ENCODE measurements at places on chromosomes 16 and 17.
A peak's percentile ranks its signal among the peaks of the same experiment; 100 is the strongest.

DNA sequence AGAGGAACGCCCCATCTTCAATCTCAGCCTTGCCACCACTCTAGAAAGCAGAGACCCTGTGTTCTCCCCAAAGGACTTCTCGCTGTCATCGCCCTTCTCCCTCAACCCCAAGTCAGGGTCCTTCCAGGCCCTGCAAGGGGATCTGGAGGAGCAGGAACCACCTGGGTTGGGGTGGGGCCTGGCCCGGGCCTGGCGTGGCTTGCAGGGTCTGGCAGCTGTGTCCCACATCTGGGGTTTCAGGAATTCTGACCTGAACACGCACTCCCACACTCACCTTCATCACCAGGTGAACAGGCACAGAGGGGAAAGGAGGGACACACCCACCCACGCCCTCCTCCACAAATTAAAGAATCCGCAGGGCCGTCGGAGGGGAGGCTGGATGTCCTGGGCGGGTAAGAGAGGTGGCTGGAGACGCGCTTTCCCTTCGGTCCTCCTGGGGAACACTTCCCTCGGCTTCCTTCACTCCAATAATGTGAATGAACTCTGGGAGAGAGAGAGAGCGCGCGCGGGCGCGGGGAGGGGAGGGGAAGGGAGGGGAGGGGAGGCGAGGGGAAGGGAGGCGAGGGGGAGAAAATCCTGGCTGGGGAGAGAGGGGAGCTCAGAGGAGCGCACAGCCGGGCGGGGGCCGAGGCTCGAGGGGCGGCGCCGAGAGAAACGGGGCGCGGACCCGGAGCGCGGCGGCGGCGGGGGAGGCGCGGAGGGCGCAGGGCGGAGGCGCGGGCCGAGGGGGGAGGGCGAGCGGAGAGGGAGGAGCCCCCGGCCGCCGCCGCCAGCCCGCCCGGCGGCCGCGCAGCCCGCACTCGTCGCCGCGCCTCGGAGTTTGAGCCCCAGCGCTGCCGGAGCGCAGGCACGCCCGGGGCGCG, at the start of gene CACNG4:
CACNG4 (plus strand) TSS at position 799 of the 863 bp plus-strand sequence. CDS start 205 bp downstream, outside the sequence.
- DNase-seq = no peak

GRCh38 chr17:73600103-73600871, 44.0 kb downstream of the SDK2 start:
- no peak for DNase-seq

GRCh38 chr17:44218344-44219107, 949 bp downstream of the UBTF start:
- peak; percentile 72 for DNase-seq

- DNase-seq = peak; percentile 89
Observed at GRCh38 chr17:42019509-42020404, at the start of gene NKIRAS2. Gene NKIRAS2 (plus strand): TSS chr17:42020090. CDS start chr17:42021578, 1,488 bp downstream.

DNA sequence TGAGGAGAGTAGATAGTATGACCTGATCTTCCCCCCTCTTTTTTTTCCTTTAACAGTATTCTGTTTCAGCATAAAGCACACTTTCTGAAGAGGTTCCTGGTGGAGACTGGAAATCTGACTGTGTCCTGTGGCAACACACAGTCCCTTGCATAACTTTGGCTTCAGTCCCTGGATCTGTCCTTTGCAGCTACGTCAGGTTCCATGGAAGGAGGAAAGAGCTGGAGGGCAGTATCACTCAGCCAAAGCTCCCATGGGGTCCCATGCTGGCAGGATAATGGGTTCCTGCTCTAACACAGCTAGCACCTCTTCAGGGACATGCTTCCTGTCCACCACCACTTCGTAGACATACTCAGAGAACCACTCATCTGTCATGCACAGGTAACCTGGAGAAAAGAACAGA, 13.3 kb upstream of the SLC6A4 start:
- DNase-seq = no peak

GRCh38 chr17:55238931-55239297, 25.8 kb upstream of the HLF start:
- no peak for DNase-seq

- DNase-seq = no peak
Observed at GRCh38 chr16:85952197-85952596, 53.2 kb downstream of the IRF8 start.

DNA sequence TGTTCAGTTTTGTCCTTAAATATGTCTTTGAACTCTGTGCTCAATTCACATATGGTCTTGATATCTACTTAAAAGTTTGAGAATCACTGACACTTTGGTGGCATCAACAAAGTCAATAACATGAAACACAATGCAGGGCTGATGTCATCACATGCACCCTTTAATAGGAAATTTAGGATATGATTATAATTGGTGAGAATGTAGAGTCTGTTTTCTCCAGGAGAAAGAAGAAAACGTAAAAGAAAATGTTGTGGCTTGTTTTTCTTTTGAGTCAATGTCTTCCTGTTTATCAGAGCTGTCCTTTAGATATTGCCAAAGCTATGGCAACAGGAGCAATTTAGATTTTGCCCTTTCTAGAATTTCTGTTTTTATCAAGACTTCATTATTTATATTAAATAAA, 396.9 kb downstream of the CDH13 start:
- no peak for DNase-seq

GRCh38 chr17:65139101-65139764, 2.1 kb downstream of the RGS9 start:
- DNase-seq = no peak

DNA sequence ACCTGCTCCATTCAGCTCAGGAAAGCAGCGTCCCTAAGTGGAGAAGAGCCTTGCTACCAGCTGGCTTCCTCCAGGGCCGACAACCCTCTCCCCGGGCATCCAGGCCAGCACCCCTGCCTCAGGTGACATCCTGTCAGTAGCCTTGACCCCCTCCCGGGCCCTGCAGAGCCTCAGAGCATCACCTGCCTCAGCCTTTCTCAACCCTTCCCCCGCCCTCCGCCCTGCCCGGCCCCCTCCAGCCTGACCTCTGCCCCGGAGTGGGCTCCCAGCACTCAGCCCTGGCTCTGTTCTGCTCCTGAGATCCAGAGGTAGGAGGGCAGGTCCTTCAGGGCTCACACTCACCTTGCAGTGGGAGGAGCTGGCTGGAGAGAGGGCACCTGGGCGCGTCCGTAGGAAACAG, 73.8 kb upstream of the METRNL start:
- DNase-seq = no peak

DNA sequence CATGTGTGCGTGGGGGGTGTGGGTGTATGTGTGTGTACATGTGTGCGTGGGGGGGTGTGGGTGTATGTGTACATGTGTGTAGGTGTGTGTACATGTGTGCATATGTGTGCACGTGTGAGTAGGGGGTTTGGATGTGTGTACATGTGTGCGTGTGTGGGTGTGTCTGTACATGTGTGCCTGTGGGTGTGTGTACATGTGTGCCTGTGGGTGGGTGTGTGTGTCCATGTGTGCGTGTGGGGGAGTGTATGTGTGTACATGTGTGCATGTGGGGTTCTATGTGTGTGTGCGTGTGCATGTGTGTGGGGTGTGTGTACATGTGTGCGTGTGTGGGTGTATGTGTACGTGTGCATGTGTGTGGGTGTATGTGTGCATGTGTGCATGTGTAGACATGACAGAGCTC, 129.1 kb downstream of the C16orf95 start:
- no peak for DNase-seq

DNA sequence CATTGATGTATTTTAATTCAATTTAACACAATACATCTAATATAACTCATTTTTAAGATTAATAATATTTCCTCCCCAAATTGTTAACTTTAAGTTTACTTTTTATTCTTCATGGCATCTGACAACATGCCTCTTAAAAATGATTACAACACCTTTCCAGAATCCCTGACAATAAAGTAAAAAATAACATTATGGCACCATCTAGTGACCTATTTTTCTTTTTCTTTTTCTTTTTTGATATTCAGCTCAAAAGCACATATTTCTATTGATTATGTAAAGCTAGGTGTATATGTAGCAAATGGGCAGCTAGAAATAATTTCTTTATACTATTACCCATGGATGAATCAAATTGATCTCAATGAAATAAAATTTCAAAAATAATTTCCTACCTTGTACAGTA, 834.3 kb upstream of the CDH8 start:
- no peak for DNase-seq

DNA sequence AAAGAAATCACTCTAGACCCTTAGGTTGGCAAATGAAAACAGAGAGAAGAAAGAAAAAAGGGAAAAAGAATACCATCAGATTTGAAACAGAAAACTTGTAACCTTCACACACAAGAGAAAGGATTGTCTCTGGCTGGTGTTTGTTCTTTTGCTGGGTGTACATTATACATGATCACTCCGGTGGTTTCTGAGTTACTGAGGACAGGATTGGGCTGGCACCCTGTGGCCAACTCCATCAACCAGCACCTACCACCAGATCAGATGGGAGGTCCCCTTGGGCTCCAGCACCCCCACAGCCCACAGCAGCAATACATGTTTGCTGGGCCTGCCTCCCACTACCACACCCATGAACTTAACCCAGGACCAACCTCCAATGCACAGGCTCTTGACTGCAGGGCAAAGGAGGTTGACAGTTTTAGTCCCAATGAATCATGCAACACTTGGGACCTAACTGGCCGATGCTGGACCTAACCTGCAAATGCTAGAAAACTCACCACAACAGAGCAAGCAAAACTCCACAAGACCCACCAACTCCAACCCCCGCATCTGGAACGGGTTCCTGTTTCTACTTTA, 308.3 kb downstream of the SOX9 start:
- DNase-seq = no peak

DNA sequence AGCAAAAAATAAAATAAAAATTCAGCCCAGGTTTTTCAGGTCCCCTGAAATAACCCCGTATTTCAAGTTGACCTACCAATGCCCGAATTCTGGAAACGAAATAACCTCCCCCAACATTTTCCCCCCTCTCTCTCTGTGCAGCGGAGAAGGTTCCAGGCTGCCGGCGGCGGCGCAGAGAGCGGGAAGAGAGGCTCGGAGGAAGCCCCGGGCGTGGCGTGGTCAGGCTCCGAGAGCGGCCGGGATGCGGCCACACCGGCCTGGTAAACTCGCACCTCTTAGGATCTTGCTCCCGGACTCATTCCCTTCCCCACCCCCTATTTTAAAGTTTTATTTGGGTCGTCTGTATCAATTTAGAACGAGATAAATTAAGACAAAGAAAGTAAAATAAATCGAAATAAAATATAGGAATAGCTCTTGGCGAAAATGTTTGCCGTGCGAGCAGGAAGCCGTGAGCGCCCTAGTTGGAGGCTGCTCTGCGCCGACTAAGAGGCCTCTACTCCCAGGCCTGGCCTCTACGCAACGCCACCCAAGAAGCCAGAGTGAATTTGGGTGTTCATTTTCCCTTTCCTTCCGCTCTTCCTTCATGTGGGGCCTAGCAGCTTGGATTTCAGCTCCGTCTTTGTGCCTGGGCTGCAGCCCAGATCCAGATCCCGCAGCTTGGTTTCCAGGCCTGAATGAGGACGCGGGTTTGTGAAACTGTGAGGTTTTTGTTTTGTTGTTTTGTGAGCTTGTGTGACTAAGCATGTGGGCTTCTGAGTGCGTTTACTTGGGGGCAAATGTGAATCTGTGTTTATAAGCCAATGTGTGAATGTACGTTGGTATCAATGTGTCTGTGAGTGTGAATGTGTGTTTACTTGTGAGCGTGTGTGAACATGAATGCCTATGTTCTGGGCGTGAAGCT, 1.5 kb upstream of the HOXB6 start:
- no peak for DNase-seq

- DNase-seq = no peak
Observed at GRCh38 chr16:57061084-57061905, 31.1 kb upstream of the CPNE2 start.

GRCh38 chr16:69818891-69819545, 56.9 kb downstream of the WWP2 start:
- DNase-seq = no peak

- no peak for DNase-seq
Observed at GRCh38 chr16:17476414-17477259, 5.9 kb upstream of the XYLT1 start.

GRCh38 chr17:17978481-17979424, 6.1 kb downstream of the DRC3 start:
- DNase-seq = no peak

DNA sequence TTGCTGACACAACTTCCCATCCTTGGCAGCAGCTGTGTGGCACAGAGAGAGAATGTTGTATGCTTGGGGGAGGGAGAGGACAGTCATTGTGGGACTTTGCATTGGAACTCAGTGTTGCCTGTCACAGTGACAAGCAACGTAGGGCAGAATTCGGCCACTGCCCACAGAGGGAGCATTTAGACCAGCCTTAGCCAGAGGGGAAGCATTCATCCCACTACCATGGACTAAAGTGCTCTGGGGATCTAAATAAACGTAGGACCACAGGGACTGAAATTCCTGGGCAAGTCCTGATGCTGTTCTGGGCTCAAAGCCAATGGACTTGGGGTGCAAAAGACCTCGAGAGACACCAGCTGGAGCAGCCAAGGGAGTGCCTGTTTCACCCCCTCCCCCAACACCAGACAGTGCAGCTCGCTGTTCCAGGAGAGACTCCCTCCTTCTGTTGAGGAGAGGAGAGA, 44.9 kb downstream of the ABCA8 start:
- no peak for DNase-seq

- DNase-seq = no peak
Observed at GRCh38 chr17:79294459-79295071, 219.9 kb downstream of the ENGASE start.

GRCh38 chr16:81239367-81240121, 1.1 kb downstream of the BCO1 start:
- no peak for DNase-seq

GRCh38 chr16:79067600-79067999, 532.9 kb downstream of the MAF start:
- no peak for DNase-seq

- no peak for DNase-seq
Observed at GRCh38 chr17:72592242-72592966, 471.6 kb downstream of the SOX9 start.

GRCh38 chr17:31412511-31412910, 21.0 kb downstream of the RAB11FIP4 start:
- no peak for DNase-seq

GRCh38 chr16:1159325-1159972, 6.5 kb downstream of the CACNA1H start:
- no peak for DNase-seq

DNA sequence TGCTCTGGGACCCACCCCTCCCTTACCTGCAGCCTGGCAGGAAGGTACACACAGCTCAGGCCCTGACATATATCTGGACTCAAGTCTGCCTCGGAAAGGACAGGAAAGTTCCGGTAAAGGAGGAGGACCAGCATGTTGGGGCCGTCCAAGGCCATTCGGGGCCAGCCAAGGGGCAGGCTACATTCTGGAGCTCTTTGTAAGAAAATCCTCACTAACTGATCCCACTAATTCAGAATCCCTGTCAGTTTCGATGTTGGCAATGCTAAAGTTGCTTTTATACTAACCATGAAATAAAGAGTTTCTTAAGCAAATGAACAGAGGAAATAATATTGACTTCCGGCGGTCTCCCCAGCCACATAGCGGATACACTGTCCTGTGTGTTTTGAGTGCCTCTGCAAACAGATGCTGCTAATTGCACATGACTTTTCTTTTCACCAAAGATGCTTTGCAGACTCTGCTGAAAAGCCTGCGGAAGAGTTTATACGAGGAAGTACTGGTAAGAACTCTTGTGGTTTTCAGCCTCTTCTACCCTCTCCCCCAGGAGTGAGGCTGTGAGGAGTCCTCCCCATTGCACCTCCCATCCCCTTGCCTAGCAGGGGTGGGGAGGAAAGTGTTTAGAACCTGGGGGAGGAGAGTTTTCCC, 54.8 kb downstream of the PLXDC1 start:
- no peak for DNase-seq
